ENCODE measurements at places on chromosomes 2 and 18. TPM values are rescaled to one million over a fixed set of nuclear protein-coding genes. Genes with fewer than 3 reads are reported as not detected.

GRCh38 chr18:63683152-63683551 is 19.6 kb upstream of the SERPINB11 start:
- no peaks in the 10 kb centered on the region for H3K36me3 ChIP-seq
- no peak overlapping the region for H3K4me3 ChIP-seq
- no peaks in the 10 kb centered on the region for H3K27me3 ChIP-seq
- no peak overlapping the region for H3K27ac ChIP-seq
- no peaks in the 10 kb centered on the region for H3K4me1 ChIP-seq
- no peak for DNase-seq

GRCh38 chr18:64180171-64180570 is 31.3 kb upstream of the LINC00305 start:
- DNase-seq = no peak
- no peaks in the 10 kb centered on the region for H3K27me3 ChIP-seq
- H3K4me1 ChIP-seq = no peaks in the 10 kb centered on the region
- no peak overlapping the region for H3K27ac ChIP-seq

HOXD13 gene
- total RNA-seq = not detected

CHRNA1 gene
- 1.2 TPM for total RNA-seq

DNA sequence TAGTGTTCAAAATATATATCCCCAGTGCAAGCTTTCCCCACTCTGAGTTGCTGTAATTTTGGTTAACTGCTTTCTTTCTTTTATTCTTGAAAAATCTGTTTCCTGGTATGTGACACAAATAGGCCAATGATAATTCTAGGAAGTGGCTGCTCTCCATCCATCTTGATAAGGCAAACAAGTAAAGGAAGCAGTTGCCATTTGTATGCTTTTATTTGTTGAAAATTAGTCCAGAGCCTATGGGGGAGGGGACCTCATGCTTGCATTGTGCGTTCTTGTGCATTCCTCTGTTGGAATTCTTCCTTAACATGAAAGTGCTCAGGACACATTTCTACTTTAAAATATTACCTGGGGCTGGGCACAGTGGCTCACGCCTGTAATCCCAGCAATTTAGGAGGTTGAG is 111.2 kb upstream of the FSHR start:
- H3K27ac ChIP-seq = no peak overlapping the region
- DNase-seq = no peak
- H3K4me3 ChIP-seq = no peak overlapping the region
- H3K4me1 ChIP-seq = no peaks in the 10 kb centered on the region
- H3K27me3 ChIP-seq = no peaks in the 10 kb centered on the region
- H3K36me3 ChIP-seq = no peaks in the 10 kb centered on the region

Measured in heart right ventricle (tissue), 16 donors.